ENCODE measurements at places on chromosomes 2 and 18.

DNA sequence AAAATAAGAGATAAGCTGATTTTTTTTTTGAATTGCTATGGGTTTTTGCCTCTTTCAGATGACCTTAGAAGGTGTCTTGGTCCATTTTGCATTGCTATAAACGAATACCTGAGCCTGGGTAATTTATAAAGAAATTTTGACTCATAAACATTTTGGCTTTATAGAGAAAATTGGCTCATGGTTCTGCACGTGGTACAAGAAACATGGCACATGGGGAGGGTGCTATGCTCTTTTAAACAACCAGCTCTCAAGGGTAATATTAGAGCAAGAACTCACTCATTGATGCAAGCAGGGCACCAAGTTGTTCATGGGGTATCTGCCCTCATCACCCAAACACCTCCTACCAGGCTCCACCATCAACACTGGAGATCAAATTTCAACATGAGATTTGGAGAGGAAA, 408.8 kb downstream of the NUP35 start:
- DNase-seq, result no peak

DNA sequence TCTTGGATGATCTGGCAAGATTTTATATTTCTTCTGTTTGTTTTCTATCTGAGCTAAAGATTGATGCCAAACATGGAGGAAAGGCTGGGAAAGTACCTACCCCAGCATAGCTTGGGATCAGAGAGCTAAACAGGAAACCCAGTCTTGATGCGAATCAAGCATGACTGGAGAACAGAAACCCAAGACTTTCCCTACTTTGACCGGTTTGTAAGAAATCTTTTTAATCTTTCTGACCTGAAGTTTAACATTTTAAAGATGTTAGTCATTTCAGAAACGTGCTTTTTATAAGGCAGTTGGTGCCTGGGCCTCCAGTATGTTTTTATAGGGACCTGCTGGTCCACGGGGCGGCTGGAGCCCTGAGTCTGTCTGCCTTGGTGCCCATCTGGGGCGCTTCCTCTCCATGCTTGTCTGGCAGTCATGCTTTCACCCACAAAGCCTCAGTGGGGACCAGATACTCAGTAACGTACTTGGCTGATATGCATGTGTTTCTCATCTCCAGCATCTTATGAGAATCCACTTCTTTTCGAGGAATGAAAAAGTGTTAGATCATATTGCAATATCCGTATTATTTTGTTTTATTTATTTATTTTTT, 266.5 kb downstream of the PTGR3 start:
- no peak for DNase-seq

DNA sequence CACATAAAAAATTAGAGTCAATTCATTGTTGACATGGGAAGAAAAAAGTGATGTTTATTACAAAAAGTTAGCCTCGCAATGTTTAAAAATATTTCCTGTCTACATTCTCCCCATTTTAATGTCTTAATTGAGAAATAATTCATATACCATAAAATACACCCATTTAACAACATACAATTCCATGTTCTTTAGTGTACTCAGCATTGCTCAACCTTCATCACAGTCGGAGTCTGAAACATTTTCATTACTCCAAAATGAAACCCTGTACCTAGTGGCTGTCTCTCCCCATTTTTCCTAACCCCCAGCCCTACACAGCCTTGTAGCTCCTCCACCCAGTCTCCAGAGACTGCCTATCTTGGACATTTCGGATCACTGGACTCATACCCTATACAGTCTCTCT, 103.9 kb upstream of the CBLN2 start:
- no peak for DNase-seq

DNA sequence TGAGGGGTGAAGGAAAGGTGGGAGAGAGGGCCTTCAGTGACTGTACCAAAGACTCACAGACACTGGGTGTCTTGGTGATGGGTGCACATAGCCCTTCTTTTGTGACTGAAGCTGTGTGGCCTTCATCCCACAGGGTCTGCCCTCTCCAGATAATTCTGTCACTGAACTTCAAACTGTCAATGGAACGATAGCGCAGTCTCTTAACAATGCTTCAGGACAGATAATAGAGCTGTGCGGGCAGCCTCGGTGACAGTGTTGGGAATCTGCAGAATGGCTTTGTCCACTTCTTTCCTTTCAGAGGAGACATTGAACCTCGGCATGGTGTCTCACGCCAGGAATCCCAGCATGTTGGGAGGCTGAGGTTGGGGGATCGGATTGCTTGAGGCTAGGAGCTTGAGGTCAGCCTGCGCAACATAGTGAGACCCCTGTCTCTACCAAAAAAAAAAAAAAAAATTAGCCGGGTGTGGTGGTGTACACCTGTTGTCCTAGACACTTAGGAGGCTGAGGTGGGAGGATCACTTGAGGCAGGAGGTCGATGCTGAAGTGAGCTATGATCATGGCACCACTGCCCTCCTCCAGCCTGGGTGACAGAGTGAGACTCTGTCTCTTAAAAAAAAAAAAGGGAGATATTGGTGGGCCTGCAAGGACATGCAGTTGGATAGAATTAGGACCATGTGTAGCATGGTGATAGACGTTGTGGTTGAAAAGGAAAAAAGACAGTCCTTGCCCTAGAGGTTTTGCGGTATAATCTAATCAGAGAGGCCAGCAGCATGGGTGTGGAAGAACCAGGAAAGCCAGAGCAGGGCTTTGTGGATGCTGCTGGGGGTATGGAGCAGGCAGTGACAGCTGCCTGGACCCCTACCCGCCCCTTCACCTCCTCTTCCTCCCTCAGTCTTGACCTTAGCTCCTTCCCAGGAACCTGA, 91.4 kb downstream of the LDLRAD4 start:
- no peak for DNase-seq
